Activated T-helper 9 cell treated with anti-CD3 and anti-CD28 coated beads, Interleukin-2, amount 50 U/mL, for 16 hours (primary cell): ENCODE measurements at places on chromosomes 7 and 10.

DNA sequence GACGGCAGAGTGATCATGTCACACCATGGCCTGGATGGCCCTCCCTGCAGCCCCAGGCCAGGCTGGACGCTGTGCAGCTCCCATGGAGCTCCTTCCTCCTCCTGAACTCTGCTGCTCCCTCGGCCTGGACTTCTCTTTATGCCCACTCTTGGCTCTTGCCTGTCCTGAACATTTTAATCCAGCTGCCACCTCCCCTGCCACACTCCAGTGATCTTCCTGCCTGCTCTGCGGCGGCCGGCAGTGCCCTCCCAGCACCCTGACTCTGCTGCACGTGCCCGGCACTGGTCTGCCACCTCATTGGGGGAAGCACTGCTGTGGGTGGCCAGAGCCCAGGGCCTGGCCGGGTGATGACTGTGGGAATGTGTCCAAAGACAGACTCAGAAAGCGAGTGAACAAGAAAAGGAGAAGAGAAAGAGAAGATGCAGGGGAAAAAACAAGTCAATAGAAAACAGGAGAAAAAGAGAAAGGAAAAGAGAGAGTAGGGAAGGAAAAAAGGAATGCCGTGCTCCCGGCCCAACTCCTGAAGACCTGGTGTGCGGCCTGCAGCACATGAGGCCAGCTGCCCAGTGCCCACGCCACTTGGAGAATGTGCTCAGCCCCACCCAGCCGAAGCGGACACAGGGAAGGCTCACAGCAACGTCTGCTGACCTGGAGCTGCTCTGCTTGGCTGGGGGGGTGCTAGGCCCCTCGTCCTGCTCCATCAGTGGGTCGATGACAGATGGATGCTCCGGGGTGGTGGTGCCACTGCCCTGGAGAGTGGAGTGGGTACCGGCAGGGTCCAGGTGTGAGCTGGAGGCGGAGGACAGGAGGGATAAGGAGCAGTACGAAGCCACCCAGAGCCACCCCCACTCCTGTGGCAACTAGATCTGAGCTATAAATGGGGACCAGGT lies 115.9 kb downstream of the DLG5 start:
- no peak for DNase-seq

DNA sequence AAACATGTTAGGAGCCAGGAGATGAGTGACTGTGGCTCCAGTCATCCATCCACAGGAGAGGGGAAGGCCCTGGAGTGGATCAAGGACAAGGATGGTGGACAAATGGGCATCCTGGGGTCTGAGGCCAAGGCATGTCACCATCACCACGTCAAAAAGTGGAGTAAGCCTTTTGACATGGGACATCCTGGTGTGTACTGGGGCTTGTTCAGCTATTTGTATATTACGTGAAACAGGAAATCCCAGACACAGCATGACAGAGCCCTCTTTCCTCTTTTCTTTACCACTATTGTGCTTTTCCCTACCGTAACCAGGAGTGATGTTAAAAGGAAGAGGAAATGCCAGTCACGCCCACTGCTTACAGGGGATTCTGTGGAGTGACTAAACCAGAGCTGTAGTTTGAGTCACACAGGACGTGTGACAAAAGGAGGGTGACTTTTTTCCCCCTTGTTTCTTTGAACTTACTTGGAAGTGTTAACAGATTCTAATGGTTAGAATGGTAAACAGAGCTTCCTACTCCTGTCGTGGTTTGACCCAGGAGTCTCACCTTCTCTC lies 15.4 kb downstream of the ACSL5 start:
- no peak for DNase-seq

GRCh38 chr10:72802763-72803505 lies 90.6 kb upstream of the OIT3 start:
- DNase-seq, result no peak

- no peak for DNase-seq
These were observed 36.8 kb upstream of the FOXK1 start for GRCh38 chr7:4645246-4645645.

DNA sequence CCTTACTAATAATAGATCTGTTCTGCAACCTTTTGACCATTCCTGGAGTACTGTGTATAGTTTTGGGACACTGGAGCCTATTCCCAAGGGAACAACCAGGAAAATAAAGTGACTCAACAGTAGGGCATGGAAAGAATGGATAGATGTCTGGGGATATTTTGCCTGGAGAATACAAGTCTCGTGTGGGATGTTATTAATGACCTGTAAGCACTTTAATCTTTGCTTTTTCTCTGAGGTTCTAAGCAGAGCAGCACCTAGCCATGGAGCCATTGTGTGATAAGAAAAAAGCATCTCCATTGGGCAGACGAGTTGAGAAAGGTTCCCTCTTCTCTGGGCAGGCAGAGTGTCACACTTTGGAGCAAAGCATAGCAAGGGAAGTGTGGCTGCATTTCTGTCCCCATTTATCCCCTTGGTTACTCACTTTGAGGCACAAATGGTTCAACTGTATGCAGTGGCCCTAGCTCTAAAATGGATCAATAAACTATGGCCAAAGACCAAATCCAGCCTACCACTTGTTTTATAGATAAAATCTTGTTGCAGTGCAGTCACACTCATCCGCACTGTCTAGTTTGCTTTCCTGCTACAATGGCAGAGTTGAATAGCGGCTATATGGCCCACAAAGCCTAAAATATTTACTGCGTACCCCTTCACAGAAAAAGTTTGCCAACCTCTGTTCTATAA lies 21.0 kb upstream of the CCDC71L start:
- no peak for DNase-seq
